ENCODE measurements at places on chromosomes 13 and 19. TPM values are rescaled to one million over a fixed set of nuclear protein-coding genes. Genes with fewer than 3 reads are reported as not detected.
A peak's percentile ranks its signal among the peaks of the same experiment; 100 is the strongest.

DNA sequence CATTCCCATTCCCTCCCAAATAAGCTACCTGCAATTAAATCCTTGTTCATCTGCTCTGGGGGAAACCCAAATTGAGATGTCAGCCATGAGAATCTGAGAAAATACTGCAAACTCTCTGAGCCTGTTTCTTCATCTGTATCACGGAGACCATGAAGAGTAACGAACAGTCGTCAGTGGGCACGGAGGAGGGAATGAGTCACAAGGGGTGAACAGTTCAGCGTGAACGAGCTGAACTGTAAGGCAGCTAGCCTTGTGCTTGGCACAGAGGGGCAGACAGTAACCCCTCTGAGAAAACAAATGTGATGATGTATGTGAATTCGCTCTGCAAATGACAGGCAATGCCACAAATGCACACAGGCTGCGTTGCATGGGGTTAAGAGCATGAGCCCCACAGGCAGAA, 288.7 kb downstream of the FOXO1 start:
- DNase-seq = no peak

GRCh38 chr13:105452895-105453294, 1082.6 kb downstream of the EFNB2 start:
- no peak for DNase-seq

DNA sequence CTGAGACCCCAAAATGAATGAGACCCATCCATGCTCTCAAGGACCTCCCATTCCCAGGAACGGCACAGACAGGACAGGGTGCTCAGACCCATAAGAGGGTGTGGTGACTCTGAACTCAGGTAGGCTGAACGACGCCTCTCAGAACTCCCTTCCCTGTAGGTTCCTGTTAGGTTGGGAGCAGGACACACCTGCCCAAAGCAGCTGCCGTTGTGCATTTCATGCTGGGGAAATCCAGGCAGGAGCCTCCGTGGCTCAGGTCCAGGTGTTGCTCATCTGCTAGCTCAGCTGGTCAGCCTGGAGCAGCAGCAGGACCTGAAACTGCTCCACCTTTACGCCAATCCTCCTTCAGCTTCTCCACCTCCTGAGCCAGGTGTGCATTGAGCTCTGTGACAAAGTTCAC, 19.1 kb upstream of the TEX101 start:
- DNase-seq = no peak

DNA sequence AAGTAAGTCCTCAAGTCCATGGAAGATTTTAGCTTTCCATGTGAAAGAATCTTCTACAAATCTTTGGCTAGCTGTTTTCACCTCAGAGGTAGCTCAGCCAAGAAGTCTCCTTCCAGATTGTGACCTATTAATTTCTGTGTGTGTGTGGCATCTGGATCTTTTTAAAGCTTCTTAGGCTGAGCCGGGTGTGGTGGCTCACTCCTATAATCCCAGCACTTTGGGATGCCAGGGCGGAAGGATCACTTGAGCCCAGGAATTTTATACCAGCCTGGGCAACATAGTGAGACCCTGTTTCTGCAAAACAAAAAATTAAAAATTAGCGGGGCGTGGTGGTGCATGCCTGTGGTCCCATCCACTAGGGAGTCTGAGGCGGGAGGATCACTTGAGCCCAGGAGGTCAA, 13.4 kb upstream of the SLC44A2 start:
- DNase-seq = no peak

- peak; percentile 19 for DNase-seq
These were observed 2.4 kb downstream of the DHX34 start for GRCh38 chr19:47351548-47351947.

DNA sequence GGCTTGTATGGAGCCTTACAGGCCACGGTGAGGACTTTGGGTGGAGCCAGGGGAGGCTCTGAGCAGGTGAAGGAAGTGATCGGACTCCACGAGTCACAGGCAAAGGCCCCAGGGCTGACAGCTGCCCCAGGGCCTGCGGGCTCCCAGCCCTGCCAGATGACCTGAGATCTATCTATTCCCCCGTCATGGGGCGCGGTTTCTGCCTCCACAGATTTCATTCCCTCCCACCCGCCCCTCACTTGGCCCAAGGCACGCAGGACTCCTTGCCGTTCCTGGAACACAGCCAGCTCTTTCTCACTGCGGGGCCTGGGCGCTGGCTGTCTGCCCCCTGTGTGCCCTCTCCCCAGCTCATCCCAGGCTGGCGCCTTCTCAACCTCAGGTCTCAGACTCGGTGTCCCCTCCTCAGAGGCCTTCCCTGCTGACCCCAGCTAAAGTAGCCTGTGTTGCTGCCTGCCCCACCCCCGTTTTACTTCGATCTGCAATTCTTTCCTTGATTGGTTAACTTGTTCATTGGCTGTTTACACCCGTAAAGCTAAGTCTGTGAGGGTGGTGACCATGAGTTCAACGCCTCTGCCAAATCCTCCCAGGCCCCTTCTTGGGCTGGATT, 13.9 kb upstream of the PAK4 start:
- DNase-seq = no peak

- peak; percentile 48 for DNase-seq
These were observed 666 bp downstream of the POMP start for GRCh38 chr13:28659621-28659970.

DNA sequence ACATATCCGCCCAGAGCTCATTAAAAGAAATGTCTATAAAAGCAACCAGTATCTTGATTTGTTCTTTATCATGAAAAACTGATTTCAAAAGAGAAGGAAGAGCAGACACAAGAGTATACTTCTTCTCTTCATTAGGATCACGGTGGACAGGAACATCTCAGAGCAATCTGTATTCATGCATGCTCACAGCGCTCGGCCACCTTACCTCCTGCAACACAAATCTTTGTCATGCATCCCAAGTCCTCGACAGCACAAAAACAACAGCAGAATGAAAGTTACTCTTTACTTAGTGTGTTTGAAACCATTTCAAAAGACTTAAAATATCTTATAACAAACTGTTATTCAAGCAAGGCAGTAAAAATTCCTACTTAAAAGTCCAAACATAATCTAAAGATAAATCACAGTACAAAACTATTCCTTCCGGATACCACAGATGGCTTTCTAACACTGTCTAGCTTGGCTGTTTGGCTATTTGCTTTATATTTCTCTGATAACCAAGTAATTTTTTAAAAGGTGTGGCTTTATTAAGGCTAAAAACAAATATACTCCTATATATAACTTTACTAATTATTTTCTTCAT, 174.5 kb downstream of the TBC1D4 start:
- peak; percentile 23 for DNase-seq

GRCh38 chr19:37654629-37655300, 500 bp downstream of the ZFP30 start:
- no peak for DNase-seq

GRCh38 chr19:291561-292280, 518 bp upstream of the PLPP2 start:
- no peak for DNase-seq

GRCh38 chr13:112113851-112114250, 46.9 kb downstream of the SOX1 start:
- no peak for DNase-seq

- no peak for DNase-seq
These were observed 200.0 kb downstream of the KLF12 start for GRCh38 chr13:73934215-73934641.

- DNase-seq = no peak
These were observed 40.3 kb upstream of the TFDP1 start for GRCh38 chr13:113544071-113544891.

- DNase-seq = peak; percentile 84
These were observed 18.8 kb downstream of the FLT1 start for GRCh38 chr13:28475916-28476725.

GRCh38 chr13:112699322-112699918, 9.6 kb downstream of the ATP11A start:
- no peak for DNase-seq

- DNase-seq = no peak
These were observed 75.3 kb upstream of the SCEL start for GRCh38 chr13:77460195-77460594.

DNA sequence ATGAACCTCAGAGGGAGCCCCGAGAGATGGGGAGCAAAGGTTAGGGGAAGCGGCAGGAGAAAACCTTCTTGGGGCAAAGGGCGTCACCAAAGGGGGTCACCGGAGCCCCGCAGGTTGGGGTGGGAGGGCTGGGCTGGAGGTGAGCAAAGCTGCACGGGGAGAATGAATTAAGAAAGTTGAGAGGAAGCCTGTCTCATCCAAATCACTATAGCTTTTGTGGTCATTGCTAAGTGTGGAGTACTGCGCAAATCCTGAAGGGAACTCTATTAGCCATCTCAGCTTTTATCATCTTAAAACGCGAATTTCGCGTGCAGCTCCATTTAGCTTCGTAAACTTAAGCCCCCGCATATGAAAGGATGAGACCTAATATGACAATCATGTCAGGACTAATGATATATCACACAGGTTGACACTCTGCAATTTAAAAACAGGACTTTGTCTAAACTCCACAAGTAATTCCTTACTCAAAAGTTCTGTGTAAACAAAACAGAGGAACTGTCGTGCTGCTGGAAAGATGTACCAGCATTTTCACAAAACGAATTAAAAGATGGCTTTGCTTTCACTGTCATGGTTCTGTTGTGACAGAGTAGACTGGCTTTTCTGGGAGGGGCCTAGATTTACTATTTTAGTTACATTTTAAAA, 631 bp downstream of the LACC1 start:
- no peak for DNase-seq

- DNase-seq = no peak
These were observed 55.0 kb downstream of the EFNB2 start for GRCh38 chr13:106480351-106480910.

DNA sequence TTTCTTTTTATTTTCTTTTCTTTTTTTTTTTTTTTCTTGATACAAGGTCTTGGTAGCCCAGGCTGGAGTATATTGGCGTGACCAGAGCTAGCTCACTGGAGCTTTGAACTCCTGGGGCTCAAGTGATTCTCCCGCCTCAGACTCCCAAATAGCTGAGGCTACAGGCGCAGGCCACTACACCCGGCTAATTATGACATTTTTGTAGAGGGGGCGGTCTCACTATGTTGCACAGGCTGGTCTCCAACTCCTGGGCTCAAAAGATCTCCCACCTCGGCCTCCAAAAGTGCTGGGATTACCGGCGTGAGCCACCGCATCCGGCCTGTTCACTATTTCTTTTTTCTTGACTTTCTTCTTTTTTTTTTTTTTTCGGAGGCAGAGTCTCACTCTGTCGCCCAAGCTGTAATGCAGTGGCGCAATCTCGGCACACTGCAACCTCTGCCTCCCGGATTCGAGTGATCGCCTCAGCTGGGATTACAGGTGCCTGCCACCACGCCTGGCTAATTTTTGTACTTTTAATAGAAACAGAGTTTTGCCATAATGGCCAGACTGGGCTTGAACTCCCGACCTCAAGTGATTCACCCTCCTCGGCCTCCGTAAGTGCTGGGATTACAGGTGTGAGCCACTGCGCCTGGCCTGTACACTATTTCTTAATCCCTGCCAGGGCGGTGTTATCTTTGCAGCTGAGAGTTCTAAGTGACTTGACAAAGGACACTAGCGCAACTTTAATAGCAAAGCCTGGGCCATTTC, 37.1 kb upstream of the LSM14A start:
- DNase-seq = no peak

DNA sequence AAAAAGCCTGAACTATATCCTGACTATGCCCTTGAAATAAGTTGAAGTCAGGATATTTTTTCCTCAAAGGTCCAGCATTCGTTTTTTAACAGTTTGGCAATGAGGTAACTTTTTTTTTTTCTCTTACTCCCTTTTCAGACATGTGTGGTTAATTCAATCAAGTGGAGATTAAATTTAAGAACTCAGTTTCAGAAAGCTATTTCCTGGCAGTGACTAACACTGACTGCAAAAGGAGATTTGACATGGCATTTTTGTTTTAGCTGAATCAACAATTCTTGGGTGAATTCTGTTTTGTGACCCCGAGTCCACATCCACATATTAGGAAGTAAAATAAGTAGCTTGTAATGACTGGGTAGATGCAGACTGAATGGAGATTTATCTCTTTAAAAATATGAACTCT, 716.4 kb downstream of the PCDH9 start:
- no peak for DNase-seq

- DNase-seq = no peak
These were observed 2.6 kb upstream of the JUNB start for GRCh38 chr19:12788682-12789097.

- peak; percentile 56 for DNase-seq
These were observed 2.5 kb downstream of the LYL1 start for GRCh38 chr19:13100031-13100588.

GRCh38 chr13:39375601-39376000, 227.4 kb downstream of the LHFPL6 start:
- no peak for DNase-seq

DNA sequence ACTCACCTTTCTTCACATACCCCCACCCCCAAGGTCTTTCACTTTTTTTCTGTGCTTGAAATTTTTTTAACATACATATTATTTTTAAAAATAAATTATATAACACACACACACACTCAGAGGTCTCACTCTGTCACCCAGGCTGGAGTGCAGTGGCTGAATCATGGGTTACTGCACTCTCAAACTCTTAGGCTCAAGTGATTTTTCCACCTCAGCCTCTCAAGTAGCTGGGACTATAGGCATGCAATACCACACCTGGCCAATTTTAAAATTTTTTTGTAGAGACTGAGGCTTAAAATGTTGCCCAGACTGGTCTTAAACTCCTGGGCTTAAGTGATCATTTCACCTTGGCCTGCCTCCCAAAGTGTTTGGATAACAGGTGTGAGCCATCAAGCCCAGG, 32.9 kb upstream of the ZNF429 start:
- DNase-seq = no peak

DNA sequence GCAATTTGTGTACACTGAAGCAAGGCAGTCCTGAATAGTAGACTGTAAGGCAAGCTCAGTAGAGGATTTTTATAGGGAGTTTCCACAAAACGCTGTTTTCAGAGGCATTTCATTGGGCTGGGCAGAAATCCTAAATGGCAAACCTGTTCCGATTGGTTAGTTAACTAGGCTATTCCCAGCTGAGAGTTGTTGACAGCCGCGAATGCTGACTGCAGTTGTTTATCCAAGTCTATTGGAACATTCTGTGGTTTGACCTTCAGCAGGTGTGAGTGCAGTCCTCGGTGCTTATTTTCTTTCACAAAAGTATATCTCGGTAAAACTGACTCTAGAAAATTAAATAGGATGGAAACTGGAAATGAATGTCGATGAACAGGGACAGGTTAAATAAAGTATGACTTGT, 45.4 kb downstream of the TPT1 start:
- DNase-seq = no peak

GRCh38 chr13:73129023-73129422, 70.2 kb downstream of the KLF5 start:
- DNase-seq = no peak

The GFY gene
- total RNA-seq = not detected

The ANGPTL4 gene
- 6.6 TPM for total RNA-seq

The ARHGAP45 gene
- 0.46 TPM for total RNA-seq

The TTYH1 gene
- total RNA-seq = 0.26 TPM

The CYP4F22 gene
- not detected for total RNA-seq

The RXFP2 gene
- not detected for total RNA-seq

The FXYD3 gene
- total RNA-seq = not detected

The BST2 gene
- total RNA-seq = not detected

The KIR2DL3 gene
- total RNA-seq = not detected

The CEACAM3 gene
- total RNA-seq = not detected

The THSD8 gene
- 30.7 TPM for total RNA-seq

The MAP2K2 gene
- 176 TPM for total RNA-seq

Data from HFFc6 (cell line).